ENCODE measurements at places on chromosomes 11 and 22.

GRCh38 chr22:29719899-29720645 lies at the start of gene CABP7:
Gene CABP7, plus strand, starts transcription at chr22:29720003. Its CDS starts 422 bp downstream, at chr22:29720425.
- no peak for DNase-seq

DNA sequence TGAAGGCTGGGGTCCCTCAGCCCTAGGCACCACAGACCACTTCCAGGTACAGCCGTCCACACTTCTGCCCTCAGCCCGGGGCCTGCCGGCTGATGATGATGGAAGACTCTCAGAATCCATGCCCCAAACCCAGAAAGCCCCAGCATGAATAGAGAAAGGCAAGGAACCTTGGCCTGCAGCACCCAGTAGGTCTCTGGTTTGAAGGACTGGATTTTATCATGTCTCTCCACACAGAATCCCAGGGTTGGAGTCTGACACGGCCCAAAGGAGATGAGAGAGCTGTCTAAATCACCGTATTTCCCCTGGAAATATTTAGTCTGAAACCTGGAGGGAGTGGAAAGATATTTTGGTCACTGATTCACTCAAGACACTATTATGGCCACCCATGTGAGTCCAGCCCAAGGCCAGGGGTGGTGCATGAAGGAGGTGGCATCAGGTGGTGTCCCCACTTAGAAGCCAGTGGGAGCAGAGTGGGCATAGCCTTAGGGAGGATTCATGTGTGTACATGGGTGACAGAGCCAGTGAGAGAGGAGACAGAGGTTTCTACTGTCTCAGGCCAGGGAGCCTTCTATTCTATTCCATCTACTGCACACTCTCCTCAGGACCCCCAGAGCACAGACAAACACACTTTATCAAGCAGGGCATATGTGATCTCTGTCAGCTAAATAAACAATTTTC lies 14.0 kb downstream of the TOP3B start:
- no peak for DNase-seq

GRCh38 chr11:74347381-74347780 lies 35.9 kb upstream of the P4HA3 start:
- DNase-seq, result no peak

- DNase-seq, result peak; percentile 10
These were observed 3.4 kb downstream of the CLPB start for GRCh38 chr11:72430741-72431570.

GRCh38 chr11:9320047-9320446 lies 5.7 kb upstream of the TMEM41B start:
- no peak for DNase-seq

DNA sequence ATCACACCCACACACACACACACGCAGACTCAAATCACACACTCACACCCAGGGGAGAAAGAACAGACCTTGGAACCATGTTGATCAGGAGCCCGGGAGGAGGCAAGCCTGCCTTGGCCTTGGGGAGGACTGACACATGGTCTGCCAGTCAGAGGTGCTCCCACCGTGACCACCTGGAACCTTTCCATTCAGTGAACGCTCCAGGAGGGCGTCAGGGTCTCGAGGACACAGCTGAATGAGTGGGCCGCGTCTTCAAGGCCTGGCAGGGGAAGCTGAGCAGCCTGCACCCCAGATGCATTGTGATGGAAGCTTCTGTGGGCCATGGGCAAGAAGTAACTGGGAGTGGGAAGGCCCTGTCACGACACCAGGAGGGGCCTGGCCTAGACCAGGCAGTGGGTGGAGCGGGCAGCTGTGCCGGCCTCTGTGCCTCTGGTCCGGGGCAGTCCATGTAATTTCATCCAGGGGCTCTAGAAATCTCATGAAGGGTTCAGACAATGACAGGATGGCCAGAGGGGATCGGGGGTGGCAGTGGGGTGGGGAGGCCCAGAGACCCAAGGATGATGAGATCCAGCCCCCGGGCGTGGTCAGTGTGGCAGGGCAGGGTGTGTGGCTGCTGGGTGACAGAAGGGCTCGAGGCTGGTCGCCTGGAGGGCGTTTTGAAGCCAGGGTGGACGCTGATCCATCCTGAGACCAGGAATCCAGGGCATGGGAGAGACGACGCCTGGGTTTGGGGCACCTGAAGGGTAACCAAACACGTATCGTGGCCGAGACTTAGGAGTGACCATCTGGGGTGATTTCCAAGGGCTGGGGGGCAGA lies 53.7 kb downstream of the IGF2 start:
- DNase-seq, result no peak

DNA sequence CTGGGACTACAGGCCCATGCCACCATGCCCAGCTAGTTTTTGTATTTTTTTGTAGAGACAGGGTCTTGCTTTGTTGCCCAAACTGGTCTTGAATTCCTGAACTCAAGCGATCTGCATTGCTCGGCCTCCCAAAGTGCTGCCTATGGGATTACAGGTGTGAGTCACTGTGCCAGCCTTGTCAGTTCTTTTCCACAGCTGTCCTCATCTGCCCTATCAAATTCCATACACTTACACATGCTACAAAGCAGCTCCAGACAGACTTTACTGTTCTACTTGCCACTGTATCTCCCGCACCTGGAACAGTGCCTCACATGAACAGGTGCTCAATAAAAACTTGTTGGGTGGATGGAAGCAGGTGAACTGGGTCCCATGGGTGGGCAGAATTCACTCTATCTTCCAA lies 8.2 kb downstream of the STX5 start:
- DNase-seq, result no peak
